ENCODE measurements at places on chromosomes 13 and 19.

- no peak for DNase-seq
Observed at GRCh38 chr19:18234194-18234593, 8.0 kb upstream of the PDE4C start.

DNA sequence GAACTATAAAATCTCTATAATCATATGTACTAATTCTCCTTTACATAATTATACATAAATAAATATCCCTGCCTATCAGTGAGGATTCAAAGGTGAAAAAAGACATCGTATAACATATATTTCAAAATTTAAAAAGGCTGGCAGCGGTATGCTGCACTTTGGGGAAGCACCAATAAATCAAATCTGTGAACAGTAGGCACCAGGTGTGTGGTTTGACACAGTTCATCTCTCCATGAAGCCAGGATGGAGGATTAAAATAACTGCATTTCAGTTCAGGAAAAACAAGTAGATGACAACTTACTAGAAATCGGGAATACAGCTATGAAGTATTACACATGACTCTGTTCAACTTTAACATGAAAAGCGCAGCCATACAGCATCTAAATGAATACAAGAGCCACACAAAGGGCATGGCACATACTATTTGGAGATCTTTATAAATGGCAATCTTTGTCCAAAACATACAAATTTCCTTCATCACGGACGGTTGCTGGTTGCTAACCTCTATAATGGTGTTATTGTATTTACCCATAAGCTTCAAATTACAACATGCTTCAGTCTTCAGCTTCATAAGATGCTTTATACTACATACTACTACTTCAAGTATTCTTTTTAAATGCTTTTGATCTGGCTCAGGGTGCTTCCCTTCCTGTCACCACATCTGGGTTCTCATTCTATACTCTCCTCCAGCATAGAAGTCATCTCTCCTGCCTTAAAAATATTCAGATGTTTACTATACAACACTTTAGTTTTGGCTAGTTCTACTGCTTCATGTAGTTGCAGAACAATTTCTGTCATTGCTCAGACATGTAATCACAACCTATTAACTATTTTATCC, 128.7 kb downstream of the KLF12 start:
- DNase-seq = no peak

- no peak for DNase-seq
Observed at GRCh38 chr19:41905273-41906002, 22.5 kb downstream of the ARHGEF1 start.

GRCh38 chr13:104301171-104301975, 1235.2 kb upstream of the SLC10A2 start:
- DNase-seq = no peak

DNA sequence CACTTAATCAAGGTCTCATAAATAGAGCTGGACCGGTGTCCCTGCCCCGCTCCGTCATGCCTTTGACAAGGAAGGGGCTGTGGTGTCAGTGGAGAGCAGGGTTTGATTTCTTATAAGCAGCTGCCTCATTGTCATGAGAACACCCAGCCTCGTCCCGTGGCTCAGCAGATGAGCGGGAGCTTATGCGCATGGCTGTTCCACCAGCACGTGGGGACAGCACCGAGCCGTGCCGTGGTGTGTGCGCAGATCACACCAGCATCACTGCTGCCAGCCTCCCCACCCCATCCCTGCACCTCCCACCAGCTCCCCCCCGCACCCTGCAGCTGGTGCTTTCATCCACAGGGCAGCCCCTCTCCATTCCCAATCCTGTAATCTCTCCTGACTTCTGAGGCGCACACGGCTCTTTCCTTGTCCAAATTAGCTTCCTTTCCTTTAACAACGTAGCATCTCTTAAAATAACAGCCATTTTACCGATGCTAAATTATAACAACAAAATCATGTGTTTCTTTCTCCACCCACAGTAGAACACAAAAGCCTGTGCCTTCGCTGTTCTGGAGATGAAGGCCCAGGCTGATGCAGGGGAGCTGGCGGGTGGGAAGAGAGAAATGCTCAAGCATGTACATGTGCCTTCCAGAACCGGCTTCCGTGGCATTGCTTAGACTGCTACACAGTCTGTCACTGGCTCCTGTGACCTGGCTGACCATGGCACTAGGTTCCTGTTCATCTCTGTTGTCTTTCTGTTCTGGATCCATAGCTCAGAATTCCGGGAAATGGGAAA, 96.8 kb downstream of the RAB20 start:
- DNase-seq = no peak

- no peak for DNase-seq
Observed at GRCh38 chr13:67229481-67230403, at the start of gene PCDH9. Gene PCDH9 (minus strand): TSS chr13:67230336. CDS start chr13:67228440, 1,896 bp downstream.

- no peak for DNase-seq
Observed at GRCh38 chr13:114309806-114310410, 4.4 kb upstream of the CHAMP1 start.

DNA sequence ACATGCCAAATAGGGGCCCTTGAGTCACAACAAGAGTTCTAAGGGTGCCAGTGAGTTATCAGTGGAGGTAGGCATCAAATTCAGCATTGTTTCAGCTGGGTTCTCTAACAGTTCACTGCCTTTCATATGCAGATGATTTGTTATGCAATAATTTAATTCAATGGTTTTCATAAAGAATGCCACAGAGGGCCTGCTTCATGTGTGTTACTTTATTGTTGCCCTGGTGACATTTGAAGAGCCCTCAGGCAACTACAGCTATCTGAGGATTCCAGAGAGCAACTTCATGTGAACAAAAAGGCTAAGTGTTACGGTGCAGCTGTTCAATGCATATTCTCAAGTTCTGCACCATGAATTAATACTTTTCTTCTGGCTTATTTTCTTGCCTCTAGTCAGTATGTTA, 43.1 kb upstream of the STARD13 start:
- no peak for DNase-seq

GRCh38 chr19:4502282-4503131, 15.8 kb downstream of the PLIN4 start:
- no peak for DNase-seq

- DNase-seq = no peak
Observed at GRCh38 chr13:44873461-44873860, 115.8 kb downstream of the NUFIP1 start.

DNA sequence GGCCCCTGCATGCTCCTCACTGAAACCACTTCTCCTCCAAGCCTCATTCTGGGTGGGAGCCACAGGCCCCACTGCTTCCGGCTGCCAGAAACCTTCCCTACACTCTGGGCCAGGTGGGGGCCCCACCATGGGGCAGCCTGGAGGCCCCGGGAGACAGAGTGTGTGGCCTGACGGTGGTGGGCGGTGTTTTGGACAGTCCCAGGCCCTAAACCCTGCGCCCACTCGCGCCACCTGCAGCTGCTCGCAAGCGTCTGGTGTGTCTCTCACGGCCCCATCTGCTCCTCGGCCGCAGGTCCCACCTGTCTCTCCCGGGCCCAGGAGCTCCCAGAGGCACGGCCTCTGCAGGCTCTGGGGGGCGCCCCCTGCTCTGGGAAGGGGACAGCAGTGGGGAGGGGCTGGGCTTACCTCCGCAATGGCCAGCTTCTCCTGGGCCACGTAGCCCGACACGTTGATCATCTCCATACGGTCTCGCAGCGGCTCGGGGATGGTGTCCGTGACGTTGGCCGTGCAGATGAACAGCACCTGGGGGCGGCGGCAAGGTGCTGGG, 5.6 kb downstream of the RPL36 start:
- no peak for DNase-seq

DNA sequence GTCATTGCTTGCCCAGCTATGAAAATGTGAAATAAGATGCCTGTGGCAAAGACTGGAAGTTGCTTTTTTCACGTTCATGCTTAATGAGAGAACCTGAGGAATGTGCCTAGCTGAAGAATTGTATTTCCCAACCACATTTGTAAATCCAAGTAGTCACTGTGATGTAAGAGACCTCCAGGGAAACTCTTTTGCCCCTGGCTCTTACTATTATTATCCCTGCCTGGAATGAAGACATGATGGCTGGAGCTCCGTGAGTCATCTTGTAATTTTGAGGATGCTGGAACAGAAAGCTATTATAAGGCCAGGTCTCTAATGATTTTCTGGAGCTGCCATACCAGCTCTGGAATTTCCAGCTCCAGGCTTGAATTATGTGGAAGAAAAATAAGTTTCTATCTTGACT, 894.3 kb downstream of the DIAPH3 start:
- DNase-seq = no peak

DNA sequence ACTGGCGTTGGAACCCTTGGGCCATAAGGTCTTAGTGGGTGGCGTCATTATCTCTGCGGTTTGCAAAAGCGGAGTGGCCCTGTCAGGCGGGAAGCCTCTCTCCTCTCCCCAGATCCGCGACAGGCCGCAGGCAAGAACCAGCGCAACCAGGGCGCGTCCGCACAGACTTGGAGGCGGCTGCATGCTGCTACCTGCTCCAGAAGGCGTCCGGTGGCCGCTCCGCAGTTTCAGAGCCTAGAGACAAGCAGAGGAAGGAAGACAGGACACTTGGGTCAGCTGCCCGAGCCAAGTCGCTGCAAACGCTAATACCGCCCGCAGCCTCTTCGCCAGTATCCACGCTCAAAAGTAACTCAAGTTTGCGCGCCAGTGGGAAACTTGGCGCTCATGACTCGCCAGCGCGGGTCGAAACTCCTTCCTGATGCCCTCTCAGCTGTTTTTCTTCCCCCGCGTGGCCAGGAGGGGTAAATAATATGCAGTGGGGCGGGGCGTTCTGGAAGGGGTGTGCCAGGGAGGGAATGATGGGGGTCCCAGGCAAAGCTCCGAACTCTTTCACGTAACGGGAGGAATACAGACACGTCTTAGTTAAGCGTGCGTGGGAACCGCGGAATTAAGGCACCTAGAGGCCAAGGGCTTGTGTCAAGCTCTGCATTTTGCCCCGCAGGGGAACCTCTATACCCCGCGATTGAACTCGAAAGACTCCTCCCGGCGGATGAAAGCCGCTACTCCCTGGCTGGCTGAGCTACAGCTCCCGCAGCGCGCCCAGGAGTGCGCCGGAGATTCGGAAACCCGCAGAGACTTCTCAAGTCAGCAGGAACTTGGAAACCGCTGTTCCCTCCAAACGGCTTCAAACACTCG, at the start of gene EDNRB:
TSS of gene EDNRB (minus strand) at position 441 of the 855 bp plus-strand sequence. CDS start at position 183, 258 bp downstream.
- peak; percentile 55 for DNase-seq

GRCh38 chr13:27310946-27311345, 40.3 kb downstream of the RASL11A start:
- no peak for DNase-seq

DNA sequence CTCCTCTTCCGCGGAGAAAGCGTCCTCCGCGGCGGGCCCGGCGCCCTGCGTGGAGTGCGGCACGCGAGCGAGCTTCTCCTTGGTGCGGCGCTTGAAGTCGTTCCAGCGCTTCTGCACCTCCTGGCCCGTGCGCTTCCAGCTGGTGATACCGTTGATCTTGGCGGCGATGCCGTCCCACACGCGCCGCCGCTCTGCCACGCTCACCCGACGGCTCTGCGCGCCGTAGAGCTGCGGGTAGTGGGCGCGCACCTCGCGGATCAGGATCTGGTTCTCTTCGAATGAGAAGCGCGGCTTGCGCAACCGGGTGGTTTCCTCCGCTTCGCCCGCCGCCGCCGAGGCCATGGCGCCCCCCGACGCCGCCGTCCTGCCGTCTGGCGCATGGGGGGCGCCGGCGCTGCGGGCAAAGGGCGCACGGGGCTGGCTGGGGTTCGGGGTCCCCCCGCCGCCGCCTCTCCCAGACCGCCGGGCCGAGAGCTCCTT, 941 bp downstream of the MYPOP start:
- DNase-seq = no peak

- DNase-seq = peak; percentile 59
Observed at GRCh38 chr13:57640607-57641006, 9.1 kb downstream of the PCDH17 start.

DNA sequence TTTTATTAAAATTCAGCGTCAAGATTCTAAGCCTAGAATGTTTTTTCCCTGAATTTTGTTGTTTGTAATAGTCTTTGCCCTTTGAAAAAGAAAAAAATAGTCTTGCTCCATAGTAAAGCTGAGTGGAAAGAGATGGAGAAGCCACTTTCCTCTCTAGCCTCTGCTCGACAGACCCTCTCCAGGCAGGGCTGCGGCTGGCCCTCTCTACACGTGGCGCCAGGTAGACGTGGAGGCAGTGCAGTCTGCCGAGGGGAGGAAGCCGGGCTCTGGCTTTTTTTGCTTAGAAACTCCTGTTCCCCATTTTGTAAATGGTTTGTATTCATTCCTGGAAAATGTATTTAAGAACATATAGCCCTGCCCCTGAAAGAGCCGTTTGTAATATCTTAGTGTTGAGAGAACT, 35.3 kb downstream of the MPHOSPH8 start:
- DNase-seq = no peak

DNA sequence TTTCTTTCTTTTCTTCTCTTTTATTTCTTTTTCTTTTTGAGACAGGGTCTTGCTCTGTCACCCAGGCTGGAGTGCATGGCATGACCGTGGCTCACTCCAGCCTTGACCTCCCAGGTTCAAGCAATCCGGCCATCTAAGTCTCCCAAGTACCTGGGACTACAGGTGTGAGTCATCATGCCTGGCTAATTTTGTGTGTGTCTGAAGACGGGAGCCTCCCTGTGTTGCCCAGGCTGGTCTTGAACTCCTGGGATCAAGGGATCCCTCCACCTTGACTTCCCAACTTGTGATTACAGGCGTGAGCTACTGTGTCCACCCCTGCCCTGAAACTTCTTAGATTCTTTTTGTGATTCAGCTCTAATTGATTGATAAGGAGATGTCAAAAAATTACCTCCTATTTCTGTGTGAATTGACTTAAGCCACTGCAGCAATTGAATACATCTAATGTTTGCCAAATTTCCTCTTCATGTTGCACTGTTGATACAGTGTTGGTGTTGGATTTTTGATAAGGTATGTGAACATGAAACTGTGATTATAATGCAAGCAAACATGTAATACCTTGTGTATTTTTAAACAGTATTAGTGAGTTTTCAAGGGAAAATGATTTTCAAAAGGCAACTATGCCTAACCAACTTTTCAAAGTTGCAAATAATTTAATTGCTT, 22.6 kb downstream of the KLF5 start:
- DNase-seq = no peak

DNA sequence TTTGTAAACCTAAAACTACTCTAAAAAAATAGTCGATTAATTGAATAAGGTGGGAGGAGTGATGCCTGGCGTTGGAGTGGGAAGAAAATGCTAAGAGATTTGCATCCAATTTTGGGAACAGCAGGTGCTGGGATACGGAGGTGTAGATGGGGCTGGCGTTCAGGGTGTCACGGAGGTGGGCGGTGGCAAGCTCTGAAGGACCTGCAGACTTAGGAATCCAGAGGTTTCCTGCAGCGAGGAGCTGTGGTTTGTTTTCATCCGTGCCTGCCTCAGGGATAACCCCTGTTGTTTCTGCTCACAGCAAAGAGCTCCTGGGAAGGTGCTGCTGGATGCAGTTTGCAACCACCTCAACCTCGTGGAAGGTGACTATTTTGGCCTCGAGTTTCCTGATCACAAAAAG, 166.4 kb upstream of the RNF113B start:
- DNase-seq = no peak

DNA sequence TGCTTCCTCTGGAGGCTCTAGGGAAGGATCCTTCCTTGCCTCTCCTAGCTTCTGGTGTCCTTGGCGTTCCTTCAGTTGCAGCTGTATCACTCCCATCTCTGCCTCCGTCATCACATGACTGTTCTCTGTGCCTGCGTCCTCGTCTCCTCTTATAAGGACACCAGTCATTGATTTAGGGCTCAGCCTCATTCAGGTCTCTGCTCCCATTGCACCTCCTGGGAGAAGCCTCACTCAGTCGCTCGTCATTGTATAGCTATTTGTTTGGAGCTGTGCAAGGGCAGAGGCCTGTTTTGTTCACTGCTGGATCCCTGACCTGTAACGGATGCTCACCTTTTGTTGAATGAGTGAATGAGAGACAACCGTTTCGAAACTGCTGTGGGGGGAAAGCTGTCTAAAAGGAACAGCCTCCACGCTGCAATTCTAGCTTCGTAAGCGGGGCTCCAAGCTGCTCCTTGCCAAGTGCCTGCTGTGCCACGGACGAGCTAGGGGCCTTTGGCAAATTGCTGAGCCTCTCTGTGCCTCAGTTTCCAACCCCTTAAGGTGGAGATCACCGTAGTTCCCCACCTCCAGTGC, 17.2 kb downstream of the BRSK1 start:
- DNase-seq = peak; percentile 68

All from globus pallidus (tissue), 1 donor.